Placental pericyte (primary cell): ENCODE measurements at places on chromosomes 2 and 18. TPM values are rescaled to one million over a fixed set of nuclear protein-coding genes. Genes with fewer than 3 reads are reported as not detected.

Gene IL1RL1
- 0.22 and 0.57 TPM in 2 replicates for total RNA-seq

Gene CDH7
- total RNA-seq = not detected in 2 replicates

Gene MBOAT2
- 30.2 and 52.0 TPM in 2 replicates for total RNA-seq

Gene LIPG
- 38.1 and 59.4 TPM in 2 replicates for total RNA-seq

Gene C2orf15
- not detected in 2 replicates for total RNA-seq

Gene ALPI
- total RNA-seq = not detected in 2 replicates

Gene HMSD
- 0.44 and 0.57 TPM in 2 replicates for total RNA-seq
